ENCODE measurements at places on chromosomes 5 and 9.

DNA sequence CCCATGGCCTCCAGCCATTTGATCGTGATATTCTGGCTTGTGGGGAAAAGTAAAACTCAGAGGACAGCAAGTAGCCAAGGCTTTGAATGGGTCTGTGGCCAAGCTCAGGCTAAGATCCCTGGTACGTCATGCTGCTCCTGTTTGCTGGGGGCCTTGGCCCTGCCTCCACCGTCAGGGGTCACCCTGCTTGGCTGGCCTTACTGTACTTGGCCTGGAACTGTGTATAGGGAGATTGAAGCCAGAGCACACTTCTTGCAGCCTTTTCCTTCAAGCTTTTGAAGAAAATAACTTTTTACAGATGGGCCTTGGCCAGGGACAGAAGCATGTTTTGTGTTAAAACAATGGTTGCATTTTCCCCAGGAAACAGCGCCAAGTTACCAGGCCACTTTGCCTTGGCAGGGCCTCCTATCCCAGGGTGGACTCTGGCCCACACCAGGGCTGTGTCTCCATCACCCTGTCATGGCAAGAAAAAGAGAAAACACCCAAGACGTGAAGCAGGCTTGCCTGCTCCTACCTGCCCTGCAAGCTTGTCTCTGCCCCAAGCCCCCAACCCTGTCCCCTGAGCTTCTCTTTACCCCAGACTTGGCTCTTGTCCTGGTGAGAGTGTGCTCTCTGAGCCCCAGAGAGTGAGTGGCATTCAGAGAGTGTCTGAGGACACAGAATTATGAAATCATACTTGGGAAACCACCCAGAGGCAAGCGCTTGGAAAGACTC, 286.9 kb downstream of the GADD45G start:
- no peak for DNase-seq

DNA sequence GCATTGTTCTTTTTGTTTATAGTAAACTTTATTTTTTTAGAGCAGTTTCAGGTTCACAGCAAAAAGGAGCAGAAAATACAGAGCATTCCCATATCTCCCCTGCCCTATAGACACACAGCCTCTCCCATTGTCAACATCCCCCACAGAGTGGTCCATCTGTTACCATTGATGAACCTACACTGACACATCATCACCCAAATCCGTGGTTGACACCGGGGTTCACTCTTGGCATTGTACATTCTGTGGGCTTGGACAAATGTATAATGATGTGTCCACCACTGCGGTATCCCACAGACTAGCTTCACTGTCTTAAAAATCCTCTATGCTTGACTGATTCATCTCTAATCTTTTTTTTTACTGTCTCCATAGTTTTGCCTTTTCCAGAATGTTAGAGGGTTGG, 120.7 kb upstream of the SPATA31C2 start:
- DNase-seq: no peak

- no peak for DNase-seq
These were observed 960 bp upstream of the GFRA3 start for GRCh38 chr5:138275379-138275782.

GRCh38 chr5:14028188-14028587, 83.7 kb upstream of the DNAH5 start:
- no peak for DNase-seq

DNA sequence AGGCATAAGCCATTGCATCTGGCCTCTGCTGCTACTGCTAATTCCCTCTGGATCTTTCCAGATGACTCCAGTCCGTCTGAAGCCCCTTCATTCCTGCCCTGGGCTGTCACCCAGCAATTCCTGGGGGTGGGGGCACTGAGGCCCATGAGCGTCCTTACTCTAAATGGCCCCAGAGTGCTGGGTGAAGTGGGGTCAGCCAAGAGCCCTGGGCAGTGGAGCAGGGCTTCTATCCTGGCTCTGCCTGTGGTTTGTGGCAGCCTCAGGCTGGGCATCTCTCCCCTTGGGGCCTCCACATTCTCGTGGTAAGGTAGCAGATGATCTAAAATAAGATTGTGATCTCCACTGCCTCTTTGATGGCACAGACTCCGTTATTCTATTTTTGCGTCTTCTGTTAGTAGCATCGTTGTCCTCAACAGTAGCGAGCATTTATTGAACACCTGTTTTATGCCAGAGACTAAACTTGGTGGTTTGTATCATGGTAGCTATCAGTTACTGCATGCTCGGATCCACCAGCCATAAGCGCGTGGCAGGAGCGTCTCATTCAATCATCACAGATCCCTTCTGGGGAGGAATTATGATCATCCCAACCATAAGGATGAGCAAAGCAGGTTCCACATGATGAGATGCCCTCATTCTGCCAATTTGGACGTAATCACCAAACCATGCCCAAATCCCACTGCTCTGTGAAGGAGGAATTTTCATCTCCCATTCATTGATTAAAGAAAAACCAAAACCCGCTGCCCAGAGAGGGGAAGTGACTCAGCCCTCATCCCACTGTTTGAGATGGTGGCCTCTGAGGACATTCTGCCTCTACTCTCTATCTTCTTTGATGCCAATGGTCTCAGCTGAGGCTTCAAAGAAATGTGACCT, 21.9 kb upstream of the DUSP1 start:
- DNase-seq: no peak

- no peak for DNase-seq
These were observed 284.4 kb downstream of the KDM4C start for GRCh38 chr9:7042124-7042523.

DNA sequence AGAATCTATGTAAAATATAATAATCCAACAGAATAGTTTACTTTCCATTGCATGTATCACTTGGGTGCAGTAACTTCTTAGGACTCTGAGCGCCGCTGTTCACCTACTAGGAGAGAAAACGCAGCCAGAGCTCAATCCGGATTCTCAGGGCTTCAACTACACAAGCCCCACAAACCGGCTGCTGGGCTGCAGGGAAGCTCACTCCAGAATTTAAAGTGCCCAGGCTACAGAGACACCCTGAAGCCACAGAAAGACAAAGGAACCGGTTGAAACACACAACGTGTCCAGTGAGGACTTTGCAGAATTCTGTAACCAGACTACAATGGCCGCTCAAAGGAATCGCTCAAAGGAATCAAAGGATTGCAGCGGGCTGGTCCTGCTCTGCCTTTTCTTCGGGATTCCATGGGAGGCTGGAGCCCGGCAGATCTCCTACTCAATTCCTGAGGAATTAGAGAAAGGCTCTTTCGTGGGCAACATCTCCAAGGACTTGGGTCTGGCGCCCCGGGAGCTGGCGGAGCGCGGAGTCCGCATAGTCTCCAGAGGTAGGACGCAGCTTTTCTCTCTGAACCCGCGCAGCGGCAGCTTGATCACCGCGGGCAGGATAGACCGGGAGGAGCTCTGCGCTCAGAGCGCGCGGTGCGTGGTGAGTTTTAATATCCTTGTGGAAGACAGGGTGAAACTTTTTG, at the start of gene PCDHGA10:
Gene PCDHGA10 (plus strand): TSS at position 134 of the 686 bp plus-strand sequence. CDS start 189 bp downstream, at position 323.
- peak; percentile 24 for DNase-seq

DNA sequence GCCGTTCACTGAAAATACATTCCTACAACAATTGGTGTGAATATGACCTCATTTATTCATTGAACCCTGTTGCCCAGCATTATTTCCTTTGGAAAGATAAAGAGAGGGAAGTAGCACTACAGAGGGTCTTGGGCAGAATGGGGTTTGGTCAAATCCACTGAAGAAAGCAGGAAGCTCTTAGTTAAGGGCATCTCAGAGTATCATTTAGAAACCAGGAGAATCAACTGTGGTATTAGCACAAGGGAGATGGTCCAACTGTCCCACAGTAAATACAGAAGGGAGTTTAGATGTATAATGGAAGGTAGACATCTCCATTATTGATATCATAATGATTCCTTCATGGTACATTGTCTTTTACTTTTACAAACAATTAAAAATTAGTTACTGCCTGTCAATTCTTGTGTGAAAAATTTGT, 47.1 kb downstream of the LIX1 start:
- no peak for DNase-seq

GRCh38 chr5:154197801-154198491, 7.4 kb downstream of the GALNT10 start:
- peak; percentile 80 for DNase-seq

GRCh38 chr9:4985386-4986266, 554 bp downstream of the JAK2 start:
- DNase-seq: peak; percentile 9
